GM03348 (cell line): ENCODE measurements at places on chromosomes 6 and 20.
A peak's percentile ranks its signal among the peaks of the same experiment; 100 is the strongest.

DNA sequence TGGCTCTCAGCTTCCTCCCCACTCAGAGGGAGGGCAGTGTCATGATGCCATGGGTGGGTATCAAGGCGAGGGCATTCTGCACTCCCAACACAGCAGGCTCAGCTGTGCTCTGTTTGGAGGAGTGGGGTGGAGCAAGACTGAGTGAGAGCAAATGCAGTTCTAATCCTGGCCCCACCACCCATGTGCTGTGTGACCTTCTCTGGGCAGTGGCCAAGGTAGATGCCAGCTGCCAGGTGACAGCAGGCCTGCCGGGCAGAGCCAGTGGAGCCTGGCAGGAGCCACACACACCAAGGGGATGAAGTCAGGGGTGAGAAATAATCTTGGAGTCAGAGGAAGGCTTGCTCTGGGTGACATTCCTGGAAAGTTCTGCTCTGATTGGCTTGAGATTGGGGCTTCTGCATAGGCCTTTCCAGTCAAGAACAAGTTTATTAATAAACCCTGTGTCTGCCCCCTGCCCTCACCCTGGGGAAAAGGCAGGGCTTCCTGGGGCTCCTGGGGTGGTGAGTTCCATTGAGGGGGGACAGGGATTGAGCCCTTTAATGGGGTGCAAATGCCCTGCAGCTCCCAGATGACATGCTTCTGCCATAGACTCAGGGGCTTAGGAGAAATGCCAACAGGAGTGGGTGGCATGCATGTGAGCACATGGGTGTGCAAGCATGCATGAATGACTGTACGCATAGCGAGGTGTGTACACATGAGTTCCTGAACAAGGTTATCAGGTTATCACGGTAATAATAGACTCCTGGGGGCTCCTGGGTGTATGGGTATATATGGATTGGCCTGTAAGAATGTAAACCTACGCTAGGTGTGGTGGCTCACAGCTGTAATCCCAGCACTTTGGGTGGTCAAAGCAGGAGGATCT, 134.2 kb downstream of the MRPL14 start:
- no peak for DNase-seq

DNA sequence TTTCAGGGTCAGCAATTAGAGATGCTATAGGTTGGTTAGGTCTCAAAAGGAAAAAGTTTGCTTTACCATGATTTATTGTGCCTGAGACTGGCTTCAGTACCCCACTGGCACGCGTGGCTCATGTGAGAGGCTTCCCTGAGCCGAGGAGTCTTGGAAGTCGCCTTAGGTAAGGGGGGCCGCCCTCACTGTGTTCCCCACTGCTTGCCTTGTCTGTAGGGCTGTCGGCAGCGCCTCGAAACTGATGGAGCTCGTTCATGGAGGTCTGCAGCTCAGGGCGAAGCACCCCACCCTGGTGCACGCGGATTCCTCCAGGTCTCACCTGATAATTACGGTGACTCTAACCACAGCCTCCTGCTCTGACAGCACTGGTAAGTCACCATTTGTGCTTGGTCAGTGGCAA, 39.2 kb downstream of the FRMD1 start:
- DNase-seq: no peak

DNA sequence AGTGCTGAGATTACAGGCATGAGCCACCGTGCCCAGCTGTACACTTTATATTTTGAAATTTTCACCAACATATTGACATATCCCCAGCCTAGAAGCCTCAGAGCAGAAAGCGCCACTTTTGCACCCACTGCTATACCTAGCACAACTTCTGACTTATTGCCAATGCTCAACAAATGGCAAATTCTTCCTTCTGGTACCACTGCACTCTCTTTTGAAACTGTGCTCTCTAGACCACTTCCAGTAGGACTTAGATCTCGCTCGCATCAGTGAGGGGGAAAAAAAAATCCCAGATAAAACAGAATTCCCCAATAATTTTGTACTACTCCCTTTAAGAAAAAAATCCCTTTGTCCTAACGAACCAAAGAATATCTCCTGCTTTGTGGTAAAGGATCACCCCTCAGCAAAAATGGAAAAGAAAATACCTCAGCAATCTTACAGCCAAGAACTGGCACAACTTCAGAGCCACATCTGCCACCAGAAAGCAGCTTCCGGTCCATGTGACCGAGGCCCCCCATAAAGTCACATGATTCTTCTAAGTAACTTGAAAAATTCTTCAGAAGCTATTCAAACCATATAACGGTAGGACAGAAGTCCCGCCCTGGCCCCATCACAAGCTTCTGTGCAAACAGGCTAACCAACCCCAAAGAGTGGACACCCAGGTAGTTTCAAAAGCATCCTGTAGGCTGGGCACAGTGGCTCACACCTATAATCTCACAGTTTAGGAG, 18.5 kb upstream of the IL17F start:
- no peak for DNase-seq

- peak; percentile 67 for DNase-seq
Measured at GRCh38 chr6:12911427-12911826, 194.9 kb downstream of the PHACTR1 start.

- DNase-seq: no peak
Measured at GRCh38 chr6:15549371-15549770, 113.5 kb downstream of the DTNBP1 start.

- DNase-seq: no peak
Measured at GRCh38 chr6:148169706-148170105, 172.9 kb upstream of the SASH1 start.

DNA sequence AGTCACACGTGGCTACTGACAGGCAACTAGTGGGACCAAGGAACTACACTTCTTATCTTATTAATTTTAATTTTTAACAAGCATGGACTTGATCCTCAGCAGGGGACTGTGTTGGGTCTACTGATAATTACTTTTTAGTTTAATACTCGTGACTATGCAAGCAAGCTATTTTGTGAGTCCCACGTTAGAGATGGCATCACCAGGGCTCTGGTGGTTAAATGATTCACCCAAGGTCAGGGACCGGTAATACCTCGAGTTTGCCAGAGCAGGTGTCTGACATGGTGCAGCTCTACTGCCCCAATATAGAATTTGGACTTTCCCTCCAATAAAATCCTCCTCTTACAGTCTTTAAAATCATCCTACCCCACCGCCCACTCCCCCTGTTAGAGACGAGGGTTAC, 98.6 kb upstream of the RIN2 start:
- no peak for DNase-seq

DNA sequence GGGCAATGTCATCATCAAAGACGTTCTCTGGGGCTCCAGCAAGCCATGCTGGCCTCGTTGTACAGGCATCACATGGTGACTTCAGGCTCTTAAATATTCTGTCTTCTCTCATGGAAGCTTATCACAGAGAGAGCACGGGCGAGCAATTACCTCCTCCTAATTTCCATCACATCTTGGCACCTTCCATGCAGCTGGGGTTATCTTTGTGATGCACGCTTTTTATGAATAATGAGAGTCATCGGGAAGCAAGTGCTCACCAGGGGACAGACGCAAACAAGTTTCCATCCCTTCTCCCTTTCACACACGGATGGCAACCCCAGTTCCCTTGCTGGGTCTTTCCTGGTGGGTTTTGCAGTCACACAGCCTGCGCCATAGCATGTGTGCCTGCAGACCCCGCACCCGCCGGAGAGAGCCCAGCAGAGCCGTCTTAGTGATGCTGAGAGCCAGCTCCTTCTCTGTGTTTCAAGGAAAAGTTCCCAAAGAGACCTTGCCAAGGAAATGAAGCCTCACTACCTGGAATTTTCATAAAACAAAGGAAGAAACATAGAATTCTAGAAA, 116.3 kb upstream of the AFDN start:
- no peak for DNase-seq

- no peak for DNase-seq
Measured at GRCh38 chr20:13684566-13685222, 46.0 kb upstream of the TASP1 start.

GRCh38 chr6:4134841-4135664, at the start of gene ECI2:
ECI2 (minus strand) TSS chr6:4135575; CDS start chr6:4135560, 15 bp downstream.
- DNase-seq: peak; percentile 79

GRCh38 chr6:93794166-93794565, 374.8 kb upstream of the EPHA7 start:
- DNase-seq: no peak

DNA sequence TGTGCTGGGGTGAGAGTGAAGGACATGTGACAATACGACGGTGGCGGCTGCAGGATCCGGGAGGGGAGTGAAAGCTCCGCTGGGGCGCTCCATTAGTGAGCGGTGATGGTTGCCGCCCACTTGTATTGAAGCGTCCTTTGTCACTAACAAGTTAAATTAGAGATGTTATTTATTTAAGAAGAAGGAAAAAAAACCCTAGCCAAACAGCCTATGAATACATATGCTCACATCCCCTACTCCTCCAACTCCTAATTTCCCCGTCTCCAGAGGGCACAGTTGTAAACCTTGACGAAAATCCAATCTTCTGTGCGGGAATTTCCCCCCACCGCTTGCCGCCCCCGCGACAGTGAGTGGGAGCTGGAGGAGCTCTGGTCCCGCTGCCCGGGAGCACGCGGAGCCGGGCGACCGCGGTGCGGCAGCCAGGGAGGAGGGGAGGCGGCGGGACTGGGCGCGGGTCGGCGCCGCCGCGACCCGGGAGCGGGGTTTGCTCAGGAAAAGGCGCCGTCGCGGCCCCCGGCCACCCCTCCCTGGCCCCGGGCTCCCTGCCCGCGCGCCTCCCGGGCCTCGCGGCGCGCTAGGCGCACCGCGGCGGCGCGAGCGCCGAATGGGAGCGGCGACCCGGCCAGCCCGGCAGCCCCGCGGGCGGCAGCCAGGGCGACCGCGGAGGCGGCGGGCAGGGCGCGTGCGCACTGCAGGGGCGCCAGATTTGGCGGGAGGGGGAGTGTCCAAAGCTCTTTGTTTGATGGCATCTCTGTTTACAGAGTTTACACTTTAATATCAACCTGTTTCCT, at the start of gene MYB:
Gene MYB, plus strand, starts transcription at position 767 of the 791 bp plus-strand sequence. CDS start 206 bp downstream, outside the sequence.
- DNase-seq: peak; percentile 94

GRCh38 chr20:17998446-17998845, 29.6 kb downstream of the MGME1 start:
- no peak for DNase-seq

- DNase-seq: peak; percentile 77
Measured at GRCh38 chr6:148192310-148192709, 150.3 kb upstream of the SASH1 start.

DNA sequence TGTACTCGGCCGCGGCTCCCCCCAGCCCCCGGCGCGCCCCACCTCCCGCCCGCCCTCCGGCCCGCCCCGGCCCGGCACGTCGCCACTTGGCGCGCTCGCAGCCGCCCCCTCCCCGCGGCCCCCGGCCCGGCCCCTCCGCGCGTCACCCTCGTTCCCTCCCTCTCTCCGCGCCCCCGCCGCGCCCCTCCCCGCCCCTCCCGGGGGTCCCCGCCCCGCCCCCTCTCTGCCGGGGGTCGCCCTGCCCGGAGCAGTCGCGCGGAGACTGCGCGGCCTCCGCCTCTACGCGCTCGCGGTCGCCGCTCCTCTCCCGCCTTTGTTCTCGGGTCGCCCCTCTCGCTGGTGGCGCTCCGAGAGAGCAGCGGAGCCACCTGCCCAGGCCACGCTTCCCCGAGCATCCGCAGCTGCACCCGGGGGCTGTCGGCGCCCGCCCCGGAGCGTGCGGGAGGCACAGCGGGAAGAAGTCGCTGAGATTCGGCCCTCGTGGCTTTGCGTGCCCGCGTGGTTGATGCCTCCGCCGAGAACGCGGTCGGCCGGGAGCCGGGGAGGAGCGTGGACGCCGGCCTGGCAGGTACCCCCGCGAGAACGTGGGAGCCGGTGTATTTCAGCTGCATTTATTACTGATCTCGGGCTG, at the start of gene PHF10:
Gene PHF10, minus strand, starts transcription at position 7 of the 631 bp plus-strand sequence. CDS start 569 bp downstream, outside the sequence.
- DNase-seq: peak; percentile 85

DNA sequence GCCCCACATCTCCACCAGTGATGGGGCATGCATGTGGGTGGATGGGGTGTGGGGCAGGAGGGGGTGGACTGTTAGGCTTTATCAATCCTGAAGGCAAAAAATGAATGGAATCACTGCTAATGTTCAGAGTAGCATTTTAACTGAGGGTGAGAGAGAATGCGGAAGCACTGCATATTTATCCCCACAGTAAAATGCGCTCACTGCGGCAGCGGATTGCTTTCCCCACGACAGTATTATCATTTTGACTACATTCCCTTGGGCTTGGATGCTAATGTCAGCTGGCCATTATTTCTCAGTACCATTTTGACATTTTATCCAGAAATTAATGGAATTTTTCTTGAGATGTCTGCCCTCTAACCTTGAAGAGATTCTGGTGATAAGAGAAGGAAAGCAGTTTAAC, 13.4 kb downstream of the ALDH8A1 start:
- DNase-seq: no peak

DNA sequence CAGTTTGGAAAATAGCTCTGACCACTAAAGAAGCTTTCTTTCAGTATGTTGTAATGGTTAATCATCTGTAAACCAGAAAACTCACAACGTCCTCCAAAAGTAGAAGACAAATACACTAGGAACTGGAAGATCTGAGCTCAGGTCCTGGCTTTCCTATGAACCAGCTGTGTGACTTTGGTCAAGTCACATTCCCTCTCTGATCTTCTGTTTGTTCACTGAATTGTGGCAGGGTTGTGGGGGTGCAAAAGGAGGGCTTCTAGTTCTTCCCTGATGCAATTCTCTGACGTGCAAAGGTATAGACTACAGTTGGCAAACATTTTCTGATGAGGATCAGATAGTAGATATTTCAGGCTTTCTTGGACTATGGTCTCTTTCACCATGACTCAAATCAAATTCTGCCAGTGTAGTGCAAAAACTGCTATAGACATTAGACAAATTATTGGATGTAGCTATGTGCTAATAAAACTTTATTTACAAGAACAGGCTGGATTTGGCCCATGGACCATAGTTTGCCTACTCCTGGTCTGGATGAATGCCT, 44.9 kb downstream of the ATXN1 start:
- no peak for DNase-seq

- peak; percentile 51 for DNase-seq
Measured at GRCh38 chr6:130934848-130935585, 107.8 kb downstream of the SMLR1 start.

GRCh38 chr20:19473922-19474286, 261.5 kb downstream of the SLC24A3 start:
- DNase-seq: no peak

DNA sequence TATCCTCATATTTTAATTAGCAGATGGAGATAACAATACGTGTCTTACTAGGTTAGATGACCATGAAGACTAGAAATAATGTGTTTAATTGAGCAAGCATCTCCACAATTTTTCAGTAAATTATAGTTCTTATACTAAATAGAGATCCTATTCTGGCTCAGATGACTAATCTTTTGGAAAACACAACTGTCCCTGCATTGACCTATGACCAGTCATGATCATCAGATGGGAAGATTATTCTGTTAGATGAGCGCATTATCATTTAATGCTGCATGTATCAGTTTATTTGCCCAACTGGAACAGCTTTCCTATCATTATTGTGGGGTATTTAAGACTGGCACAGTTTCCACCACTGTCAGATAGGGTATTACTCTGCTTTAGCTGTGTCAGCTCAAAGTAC, 185.5 kb downstream of the MOXD1 start:
- DNase-seq: no peak

GRCh38 chr20:8156235-8157079, 24.4 kb downstream of the PLCB1 start:
- peak; percentile 24 for DNase-seq

GRCh38 chr20:17895641-17896171, 72.9 kb downstream of the SNX5 start:
- DNase-seq: peak; percentile 76

- DNase-seq: no peak
Measured at GRCh38 chr6:142892254-142893021, 52.5 kb downstream of the HIVEP2 start.
